ENCODE measurements at places on chromosomes 3 and 15.

DNA sequence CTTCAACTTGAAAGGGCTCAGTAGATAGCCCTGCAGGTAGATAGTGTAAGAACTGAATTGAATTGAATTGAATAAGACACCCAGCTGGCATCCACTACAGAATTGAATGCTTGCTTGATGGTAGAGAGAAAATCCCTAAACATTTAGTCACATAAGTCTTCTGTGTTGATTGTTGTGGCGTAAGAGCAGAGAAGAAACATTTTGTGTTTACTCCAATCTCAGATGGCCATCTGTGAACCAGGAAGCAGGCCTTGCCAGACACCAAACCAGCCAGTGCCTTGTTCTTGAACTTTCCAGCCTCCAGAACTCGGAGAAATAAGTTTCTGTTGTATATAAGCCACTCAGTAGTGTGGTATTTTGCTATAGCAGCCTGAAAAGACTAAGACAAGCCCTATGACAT lies 43.6 kb downstream of the SST start:
- DNase-seq = no peak

GRCh38 chr3:174356596-174356995 lies 502.5 kb upstream of the NAALADL2 start:
- DNase-seq = no peak

DNA sequence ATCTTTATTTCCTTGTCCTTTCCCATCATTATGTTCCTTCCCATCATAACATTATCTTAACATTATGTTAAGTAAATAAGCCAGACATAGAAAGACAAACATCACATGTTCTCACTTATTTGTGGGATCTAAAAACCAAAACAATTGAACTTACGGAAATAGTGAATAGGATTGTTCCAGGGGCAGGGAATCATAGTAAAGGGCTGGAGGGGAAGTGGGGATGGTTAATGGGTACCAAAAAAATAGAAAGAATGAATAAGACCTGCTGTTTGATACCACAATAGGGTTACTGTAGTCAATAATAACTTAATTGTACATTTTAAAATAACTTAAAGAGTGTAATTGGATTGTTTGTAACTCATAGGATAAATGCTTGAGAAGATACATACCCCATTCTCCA lies 36.7 kb upstream of the MBNL1 start:
- no peak for DNase-seq

- DNase-seq = no peak
Measured at GRCh38 chr3:67635806-67636205, 18.6 kb downstream of the SUCLG2 start.

GRCh38 chr3:43155464-43156121 lies 49.7 kb upstream of the POMGNT2 start:
- DNase-seq = peak; percentile 49

DNA sequence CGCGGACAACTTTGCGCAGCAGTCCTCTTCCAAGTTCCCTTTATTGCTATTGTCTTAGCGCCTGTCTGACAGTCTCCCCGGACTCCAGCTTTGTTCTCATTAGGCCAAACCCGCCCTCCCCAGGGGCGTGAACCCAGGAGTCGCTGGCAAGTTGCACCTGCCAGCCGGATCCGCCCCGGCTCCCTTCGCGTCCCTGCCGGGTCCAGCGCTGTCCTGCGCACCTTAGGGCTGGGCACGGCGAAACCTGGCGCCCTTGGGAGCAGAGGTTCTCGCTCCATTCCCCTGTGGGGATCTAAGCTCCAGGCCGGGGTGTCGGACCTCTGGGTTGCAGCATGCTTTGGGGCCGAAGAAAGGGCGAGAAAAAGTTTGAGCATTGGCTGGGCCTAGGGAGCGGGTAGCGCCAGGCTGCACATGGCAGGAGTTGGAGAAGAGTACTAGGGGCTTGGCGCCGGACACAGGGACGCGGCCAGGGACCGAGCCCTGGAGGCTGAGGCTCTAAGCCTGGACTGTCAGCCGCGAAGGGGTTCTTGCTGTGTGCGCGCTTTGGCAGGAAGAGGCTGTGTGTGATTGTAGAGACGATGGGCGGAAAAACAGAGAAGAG lies 335.1 kb upstream of the THRB start:
- DNase-seq = no peak

DNA sequence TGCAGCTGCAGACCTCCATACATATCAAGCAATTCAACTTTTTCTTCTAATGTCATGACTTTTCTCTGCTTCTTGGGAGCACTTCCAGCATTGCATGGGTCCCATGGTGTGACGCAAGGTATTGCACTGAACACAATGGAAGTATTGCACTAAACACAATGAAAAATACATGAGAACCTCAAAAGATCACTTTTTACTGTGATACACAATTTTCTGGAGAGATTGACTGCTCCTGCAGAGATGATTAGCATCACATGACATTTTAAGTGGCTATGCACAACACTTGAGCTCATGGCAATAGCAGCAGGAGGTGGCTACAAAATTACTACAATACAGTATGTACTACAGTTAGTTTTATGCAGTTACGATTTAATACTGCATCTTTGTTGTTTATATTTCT lies 113.5 kb upstream of the BHLHE40 start:
- DNase-seq = no peak

GRCh38 chr3:98540346-98540745 lies 8.6 kb downstream of the GPR15 start:
- no peak for DNase-seq

DNA sequence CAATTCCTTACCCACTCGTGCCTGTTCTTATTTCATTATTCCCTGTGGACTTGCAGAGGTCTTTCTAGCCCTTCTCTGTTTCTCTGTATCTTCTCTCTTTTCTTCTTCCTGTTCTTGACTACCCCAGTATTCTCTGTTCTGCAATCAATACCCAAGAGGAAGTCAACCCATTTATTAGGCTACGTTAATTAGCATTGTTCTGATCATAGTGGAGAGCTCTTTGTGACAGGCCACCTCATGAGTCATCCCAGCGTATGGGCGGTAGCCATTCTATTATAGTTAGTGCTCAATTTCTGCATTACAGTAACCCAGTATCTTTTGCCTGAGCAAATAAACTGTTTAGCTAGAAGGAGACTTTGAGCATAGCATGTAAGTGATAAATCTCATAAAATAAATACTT lies 259.5 kb upstream of the GRM7 start:
- no peak for DNase-seq

DNA sequence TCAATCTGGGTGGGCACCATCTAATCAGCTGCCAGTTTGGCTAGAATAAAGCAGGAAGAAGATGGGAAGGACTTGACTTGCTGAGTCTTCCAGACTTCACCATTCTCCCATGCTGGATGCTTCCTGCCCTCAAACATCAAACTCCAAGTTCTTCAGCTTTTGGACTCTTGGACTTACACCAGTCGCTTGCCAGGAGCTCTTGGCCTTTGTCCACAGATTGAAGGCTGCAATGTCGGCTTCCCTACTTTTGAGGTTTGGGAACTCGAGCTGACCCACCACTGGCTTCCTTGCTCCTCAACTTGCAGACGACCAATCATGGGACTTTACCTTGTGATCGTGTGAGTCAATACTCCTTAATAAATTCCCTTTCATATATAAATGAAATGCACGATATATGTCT lies 8.6 kb upstream of the LIPC start:
- no peak for DNase-seq

DNA sequence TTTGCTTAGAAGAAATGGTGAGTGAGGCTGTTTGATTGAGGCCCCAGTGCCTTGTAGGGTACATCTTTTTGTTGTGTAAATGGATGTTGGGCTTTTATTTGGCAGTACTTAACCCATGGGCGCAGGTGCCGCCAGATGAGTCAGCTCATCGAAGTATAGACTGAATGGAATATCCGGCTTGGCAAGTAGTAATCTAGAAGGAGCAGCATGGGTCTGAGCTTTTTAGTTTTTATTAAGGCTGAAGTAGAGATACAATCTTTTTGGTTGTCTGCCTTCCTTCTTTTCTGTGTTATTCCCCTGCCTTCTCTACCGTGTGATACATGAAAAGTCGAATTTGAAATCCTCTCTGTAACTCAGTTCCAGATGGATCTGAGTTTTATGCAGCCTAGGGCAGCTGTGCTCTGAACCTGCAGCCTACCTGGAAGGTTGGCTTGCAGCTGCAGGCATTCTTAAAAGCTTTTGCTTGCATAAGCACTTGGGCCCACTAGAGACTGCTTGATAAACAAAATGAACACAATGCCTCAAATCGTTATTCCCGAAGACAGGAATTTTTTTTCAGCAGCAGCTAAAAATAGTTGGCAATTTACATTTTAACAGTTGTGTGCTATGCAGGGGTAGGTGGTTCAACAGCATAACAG lies 177.5 kb upstream of the CGNL1 start:
- no peak for DNase-seq

GRCh38 chr3:70716832-70717231 lies 404.4 kb upstream of the MDFIC2 start:
- no peak for DNase-seq

GRCh38 chr3:4508048-4508981 lies 15.2 kb downstream of the ITPR1 start:
- DNase-seq = no peak

GRCh38 chr15:86653344-86654197 lies 573.9 kb downstream of the AGBL1 start:
- DNase-seq = no peak

DNA sequence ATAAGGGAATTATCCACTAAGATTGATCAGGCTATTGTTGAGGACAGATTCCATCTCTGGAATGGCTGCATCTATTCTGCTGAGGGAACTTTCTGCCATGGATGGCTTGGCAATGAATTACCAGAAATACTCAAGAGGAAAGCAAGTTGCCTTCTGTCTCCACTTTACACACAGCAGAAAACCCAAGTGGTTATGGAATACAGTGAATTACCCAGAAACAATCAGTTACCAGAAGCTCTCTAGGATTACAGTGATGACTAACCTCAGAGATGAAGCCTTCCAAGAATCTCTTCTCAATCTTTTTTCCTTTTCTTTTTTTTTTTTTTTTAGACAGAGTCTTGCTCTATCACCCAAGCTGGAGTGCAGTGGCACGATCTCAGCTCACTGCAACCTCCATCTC lies 183.3 kb downstream of the WDR76 start:
- peak; percentile 41 for DNase-seq

DNA sequence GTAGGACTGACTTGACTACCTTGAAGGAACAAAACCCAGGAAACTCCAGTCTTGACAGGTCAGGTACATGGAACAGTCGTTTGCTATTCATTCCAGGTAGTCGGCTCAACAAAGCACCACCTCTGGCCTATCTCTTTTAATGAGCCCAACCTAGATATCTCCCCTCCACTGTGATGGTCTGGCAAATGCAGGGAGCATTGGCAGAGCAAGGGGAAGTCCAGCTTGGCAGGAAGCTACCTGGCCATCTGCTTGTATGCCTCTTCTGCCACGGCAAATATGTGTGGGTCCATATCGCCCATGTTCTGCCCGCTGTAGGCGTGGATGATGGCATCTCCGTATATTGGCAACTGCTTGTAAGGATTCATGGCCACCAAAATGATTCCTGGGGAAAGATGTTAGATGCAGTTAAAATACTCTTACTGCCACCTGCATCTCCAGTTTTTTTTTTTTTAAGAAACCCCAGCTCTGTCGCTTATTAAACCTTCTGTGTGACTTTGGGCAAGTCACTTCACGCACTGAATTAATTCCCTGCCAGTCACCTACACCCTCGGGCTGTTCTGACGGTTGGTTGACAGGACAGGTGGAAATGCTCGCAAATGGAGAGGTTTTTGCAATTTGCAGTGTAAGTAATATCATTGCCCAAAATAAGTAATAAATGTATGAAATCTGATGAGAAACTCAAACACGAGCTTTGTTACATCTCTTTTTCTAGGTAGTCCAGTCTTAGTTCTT lies 16.8 kb downstream of the MYO5C start:
- DNase-seq = no peak

- DNase-seq = no peak
Measured at GRCh38 chr15:66751579-66751978, 49.5 kb downstream of the SMAD6 start.

DNA sequence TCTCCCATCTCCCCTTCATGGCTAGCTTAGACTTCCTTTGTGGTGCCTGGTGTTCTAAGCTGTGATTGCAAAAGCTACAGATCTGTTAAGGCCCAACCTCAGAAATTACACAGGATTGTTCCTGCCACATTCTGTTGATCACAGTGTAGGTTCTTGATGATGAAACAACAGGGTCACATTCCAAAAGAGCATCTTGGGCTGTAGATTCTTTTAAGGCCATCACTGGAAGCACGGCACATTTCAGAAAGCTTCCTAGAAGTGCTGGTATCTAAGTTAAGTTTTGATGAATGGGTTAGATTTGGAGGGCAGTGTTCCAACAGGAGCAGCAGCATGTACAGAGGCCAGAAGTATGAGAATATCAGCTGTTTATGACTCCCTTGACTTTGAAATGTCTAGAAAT lies 107.5 kb upstream of the SKOR1 start:
- DNase-seq = no peak

DNA sequence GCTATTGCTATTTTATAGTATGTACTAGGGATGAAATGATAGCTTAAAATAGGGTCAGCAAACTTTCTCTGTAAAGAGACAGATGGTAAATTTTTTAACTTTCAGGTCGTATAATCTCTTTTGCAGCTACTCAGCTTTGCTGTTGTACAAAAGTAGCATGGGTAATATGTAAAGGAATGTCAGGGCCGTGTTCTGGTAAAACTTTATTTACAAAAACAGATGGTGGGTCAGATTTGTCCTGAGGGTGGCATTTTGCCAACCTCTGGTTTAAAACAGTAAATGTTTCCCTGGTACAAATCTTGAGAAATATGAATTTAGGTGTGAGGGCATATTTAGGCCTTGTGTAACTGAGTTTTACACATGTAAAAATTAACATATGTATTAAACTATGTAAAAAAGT lies 18.6 kb downstream of the NMD3 start:
- no peak for DNase-seq

- DNase-seq = no peak
Measured at GRCh38 chr15:25088261-25088790, 133.5 kb downstream of the SNRPN start.

DNA sequence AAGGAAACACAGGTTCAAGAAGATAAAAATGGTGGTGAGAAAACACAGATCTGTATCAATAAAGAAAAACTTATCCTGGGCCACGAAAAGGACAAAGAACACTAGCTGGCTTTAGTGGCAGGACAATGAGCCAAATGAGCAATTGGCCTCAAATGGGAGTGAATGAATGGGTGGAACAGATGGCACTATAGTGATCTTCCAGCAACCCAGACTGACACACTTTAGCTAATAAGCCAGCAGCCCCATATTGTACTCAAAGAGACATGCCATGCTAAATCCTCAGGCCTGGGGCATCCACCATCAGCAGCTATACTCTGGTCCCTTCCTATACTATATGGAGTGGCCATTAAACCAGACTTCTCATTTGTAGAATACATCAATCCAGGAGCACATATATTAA lies 60.0 kb upstream of the GADL1 start:
- DNase-seq = no peak

DNA sequence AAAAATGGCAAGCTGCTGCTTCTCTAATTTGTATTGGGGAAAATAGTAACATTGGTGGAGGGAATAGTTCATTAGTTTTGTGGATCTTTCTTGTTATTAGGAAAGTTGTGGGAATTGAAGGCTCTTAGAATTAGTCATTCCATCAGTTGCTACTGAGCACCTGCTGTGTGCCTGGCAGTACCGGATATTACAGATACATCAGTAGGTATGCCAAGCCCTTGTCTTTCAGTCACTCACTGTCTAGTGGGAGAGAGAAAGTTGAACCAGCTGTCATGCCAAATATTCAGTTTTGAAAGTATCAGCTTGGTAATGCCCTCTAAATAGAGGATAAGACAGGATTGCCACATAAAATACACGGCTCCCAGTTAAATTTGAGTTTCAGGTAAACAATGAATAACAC lies 32.5 kb downstream of the IGSF10 start:
- no peak for DNase-seq

GRCh38 chr3:19920401-19921080 lies 13.5 kb downstream of the EFHB start:
- DNase-seq = no peak

All from GM04503 (cell line).